ENCODE measurements at places on chromosomes 16 and 17.

DNA sequence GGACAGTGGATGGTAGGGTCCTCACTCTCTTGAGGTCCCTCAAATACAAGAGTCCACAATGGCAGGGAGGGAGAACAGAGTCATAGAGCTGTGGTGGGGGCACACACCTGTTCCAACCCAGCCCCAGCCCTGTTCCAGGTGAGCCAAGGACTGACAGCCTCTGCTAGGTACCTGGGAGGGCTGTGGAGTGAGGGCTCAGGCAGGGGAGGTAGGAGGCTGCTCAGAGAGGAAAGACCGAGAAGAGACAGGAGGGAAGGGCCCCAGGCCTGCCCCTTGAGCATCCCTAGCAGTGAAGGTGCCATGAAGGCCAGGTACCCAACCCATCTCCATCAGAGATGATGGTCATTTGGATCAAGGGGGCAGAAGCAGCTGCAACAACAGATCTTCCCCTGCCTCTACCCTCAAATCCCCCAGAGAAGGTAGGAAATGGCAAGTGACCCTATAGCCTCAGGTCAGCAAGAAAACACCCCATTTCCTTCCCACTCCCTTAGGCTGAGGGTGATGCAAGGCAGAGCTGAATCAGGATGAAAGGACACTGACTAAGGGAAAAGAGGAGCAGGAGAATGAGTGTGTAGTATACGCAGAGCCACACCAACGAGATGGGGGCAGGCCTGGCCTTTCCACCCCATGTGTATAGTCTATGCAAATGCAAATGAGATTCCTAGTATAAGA, 28.6 kb downstream of the CD300LG start:
- DNase-seq: peak; percentile 10

DNA sequence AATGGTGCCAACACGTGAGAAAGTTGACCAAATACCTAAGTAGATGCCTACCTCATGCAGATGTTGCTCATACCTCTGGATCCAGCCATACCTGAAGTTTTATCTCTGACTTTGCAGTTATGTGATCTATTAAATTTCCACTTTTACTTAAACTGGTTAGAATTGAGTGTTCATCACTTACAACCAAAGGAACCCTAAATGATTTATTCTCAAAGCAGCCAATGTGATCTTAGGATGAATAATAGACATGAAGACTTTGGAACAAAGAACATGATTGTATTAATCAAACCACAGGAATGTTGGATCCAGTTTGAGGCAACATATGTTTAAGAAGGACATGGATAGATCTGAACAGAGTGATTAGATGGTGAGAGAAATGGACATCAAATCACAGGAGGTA, 68.7 kb downstream of the IRX6 start:
- DNase-seq: no peak

GRCh38 chr17:57243171-57243622, 13.1 kb upstream of the MSI2 start:
- peak; percentile 73 for DNase-seq

GRCh38 chr17:56310782-56311181, 157.5 kb downstream of the ANKFN1 start:
- DNase-seq: no peak

DNA sequence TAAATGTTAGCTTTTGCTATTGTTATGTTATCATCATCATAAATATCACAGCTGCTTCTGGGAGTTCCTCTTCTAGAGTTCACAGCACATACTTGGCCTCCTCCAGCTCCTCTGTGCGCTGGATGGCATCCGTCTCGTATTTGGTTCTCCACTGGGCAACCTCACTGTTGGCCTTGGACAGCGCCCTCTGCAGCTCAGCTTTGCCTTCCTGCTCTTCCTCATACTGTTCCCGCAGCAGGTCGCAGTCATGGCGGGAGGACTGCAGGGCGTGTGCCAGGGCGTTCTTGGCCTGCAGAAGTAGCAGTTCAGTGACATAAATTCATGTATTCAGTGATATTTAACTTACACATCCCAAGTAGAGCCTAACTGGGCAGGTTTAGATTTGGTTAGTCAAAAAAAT, 23.4 kb downstream of the MYH8 start:
- DNase-seq: no peak

- DNase-seq: no peak
These were observed 282.7 kb upstream of the TNRC6C start for GRCh38 chr17:77675816-77676215.

DNA sequence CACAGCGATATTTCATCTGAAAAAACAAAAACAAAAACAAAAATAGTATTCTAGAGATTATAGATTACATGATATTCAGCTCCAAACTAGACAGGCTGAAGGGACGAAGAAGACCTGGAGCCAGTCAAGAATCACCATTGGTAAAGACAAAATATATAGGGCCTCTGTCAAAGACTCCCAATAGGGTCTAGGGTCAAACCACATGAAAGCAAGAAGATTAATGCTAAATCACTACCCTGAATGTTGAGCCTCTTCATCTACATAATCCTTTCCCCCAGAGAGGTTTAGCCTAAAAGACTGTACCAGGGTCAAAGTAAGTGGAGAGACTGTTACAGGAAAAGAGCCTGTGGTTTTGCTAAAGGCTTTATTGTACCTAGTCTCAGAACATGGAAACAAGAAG, 10.8 kb upstream of the NME1 start:
- no peak for DNase-seq

- DNase-seq: peak; percentile 79
These were observed 669.3 kb downstream of the WWOX start for GRCh38 chr16:78768718-78769117.

GRCh38 chr17:16878606-16879005, 93.3 kb downstream of the TNFRSF13B start:
- no peak for DNase-seq

GRCh38 chr17:7107012-7107754, 7.4 kb downstream of the ASGR2 start:
- no peak for DNase-seq

- DNase-seq: no peak
These were observed 12.3 kb downstream of the CPNE2 start for GRCh38 chr16:57104706-57105105.

DNA sequence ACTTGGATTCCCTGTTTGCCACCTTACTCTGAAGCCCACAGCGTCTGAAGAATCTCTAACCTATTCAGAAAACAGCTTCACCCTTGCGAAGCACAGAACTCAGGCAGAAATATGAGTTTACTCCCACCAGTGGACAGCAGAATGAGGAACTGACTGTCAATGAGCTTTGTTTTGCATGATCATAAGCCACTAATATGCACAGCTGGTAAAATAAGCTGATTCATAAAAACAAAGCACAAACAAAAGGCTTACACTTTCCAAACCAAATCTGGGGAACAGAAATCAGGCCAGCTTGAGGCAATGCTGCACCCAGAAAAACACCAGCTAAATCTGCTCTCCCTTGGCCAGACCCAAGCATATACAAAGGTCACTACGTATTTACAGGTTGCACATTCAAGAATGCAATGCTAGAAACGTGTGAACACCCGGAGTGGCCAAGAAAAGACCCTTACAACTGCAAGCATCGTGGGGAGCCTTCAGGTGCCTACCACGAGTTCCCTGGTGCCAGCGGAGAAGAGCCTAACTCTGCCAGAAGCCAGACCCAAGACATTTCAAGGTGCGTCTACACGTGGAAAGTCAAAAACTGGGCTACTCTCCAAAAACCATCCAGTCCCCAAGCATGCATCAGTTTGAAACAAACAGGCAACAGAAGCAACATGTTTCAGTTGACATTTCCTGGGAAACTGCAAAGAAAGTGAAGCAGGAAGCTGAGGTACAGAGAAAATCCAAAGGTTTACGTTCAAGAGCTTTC, 207.1 kb downstream of the ZFHX3 start:
- DNase-seq: no peak

DNA sequence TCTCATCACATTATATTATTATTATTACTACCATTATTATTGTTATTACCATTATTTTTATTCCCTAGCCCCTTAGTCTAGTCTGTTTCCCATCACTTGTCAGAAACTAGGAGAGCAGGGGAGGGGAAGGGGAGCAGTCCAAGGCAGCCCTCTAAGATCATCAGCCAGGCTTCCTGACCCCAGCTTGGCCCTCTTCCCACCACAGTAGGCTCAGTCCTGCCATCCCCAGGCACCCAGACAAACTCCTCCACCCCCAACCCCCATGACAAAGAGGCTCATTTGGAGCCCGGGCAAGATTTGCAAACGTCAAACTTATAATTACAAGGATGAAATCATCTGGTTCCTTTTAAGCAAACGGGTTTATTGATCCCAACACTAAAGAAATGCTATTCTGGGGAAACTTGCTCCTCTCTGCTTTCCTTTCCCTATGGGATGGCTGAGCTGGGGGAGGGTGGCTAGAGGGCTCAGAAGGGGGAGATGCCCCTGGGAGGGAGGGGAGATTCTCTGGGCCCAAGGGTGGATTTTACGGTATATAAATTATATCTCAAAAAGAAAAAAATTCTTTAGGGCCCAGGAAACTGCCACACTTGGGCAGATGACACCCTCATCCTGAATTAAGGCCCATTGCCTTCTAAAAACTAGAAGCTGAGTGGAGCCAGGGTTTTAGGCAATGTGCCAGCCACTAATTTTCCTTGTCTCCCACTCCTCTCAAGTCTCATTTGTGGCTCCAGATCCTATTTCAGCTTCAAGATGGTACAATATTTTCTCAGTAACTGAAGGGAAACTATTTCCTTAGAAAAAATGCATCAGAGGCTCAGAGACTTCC, 4.4 kb upstream of the CBFB start:
- no peak for DNase-seq

- no peak for DNase-seq
These were observed 185.9 kb upstream of the HS3ST3A1 start for GRCh38 chr17:13787636-13788035.

DNA sequence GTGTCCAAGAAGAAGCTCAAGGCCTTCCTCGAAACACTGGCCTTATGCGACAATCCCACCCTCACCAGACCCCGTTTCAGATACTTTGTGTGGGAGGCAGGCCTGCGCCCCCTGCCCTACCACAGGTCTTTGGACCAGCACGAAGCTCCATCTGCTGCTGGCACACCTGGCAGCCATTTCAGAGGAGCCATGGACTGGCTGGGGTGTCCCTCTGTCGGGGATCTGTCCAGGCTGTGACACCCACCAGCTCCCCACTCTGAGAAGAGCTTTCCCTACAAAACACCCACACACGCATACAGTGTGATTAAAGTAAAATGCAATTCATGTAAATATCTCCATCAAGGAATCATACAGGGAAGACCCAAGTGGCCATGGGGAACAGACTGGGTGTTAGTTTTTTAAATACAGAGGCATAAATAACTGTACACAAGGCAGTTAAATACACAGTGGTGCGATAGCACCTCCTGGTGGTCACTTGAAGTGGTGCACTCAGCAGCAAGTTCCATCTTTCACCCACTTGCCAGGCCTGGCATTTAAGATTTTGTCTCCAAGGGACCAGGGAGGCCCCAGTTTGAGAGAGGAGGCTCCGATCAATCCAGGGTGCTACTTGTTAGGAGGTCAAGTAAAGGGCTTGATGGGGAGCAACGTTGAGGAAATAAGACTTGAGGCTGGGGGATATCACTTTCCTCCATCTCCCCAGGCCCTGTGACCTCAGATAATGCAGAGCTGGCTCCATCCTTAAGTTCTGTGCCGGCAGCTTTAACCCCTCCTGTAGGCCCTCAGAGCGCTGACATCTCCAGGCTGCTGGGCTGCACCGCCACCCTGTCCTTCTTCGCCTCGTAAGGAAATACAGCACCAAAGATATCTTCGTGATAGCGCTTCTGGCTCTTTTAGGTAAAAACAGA, 43.6 kb downstream of the NOS2 start:
- peak; percentile 63 for DNase-seq

DNA sequence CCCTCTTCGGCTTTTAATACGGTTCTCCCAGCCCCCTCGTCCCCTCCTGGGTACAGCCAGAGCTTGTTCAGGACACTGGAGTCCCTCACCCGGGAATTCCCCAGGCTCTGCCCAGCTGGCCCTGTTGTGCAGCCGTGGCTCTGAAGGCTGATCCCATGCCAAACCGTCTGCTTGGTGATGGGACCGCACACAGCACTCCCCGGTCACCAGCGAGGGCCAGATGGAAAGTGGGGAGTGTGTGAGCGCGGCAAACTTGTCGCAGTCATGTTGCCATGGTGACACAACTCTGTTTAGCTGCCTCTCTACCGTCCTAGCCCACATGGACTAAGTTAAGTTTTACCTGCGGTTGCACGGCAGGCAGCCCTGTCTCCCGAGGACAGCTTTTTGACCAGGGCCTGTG, 107.9 kb downstream of the RAP1GAP2 start:
- no peak for DNase-seq

DNA sequence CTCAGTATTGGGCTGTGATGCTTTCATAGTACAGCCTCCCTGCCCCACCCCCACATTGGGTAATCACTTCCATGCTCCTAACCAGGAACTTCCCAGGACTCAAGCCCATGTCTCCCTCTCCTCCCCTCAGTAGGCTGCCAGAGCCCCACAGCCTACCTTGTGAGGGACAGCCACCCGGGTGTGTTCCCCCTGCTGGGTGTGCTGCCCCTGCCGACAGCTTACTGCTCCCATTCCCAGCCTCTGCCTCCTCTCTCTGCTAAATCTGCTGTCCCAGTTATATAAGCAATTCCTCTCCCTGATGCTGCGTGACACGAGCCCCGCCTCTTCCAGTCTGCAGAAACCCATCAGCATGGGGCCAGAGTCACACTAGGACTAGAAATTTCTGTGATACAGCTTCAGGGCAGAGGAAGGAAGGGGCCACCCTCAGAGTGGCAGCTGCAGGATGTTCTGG, at the start of gene RSKR:
Gene RSKR (minus strand): TSS at position 255 of the 451 bp plus-strand sequence. CDS start 24 bp downstream, at position 231.
- DNase-seq: no peak

- DNase-seq: no peak
These were observed 7.7 kb upstream of the SP2 start for GRCh38 chr17:47888293-47888692.

- no peak for DNase-seq
These were observed 158.3 kb upstream of the PLCG2 start for GRCh38 chr16:81620796-81621195.

- DNase-seq: no peak
These were observed 76.0 kb downstream of the ZNF778 start for GRCh38 chr16:89293276-89294143.

DNA sequence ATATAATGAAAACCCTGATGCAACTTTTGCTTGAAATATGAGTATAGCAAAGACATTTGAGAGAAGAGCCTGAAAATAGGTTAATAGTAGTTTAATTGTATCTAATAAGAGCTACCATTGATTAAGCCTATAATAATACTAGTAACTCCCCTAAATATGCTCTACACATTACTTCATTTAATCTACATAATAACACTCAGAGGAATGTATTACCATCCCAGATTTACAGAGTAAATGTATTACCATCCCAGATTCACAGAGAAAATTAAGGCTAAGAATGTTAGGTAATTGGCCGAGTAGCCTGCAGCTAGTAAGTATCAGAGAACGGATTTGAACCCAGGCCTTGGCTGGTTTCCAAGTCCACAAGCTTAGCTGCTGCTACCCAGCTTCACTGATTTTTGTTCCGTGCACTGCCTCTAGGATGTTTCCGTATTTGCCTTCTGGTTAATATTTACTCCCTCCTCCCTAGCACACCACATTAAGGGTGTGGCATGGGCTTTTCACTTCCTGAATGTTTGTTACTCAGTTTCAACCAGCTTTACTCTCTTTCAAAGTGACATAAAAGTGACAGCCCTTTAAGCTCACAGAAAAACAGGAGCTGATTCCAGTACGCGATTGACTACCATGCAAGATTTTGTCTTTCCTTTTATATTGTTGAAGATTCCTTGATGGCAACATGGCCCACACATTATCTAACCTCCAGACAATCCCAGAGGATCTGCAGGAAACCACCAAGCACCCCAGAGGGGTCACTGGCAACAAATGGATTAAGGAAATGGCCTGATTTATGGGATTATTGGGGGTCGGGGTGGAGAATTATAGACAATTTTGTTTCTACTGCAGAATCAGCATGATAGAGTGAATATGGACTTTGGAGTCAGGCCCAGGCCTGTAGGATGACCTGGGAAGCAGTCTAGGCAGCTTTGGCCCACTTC, 26.7 kb upstream of the TOX3 start:
- no peak for DNase-seq

GRCh38 chr17:57110579-57111325, 25.7 kb downstream of the AKAP1 start:
- DNase-seq: no peak
